ENCODE measurements at places on chromosomes 1 and 21.
A peak's percentile ranks its signal among the peaks of the same experiment; 100 is the strongest.

DNA sequence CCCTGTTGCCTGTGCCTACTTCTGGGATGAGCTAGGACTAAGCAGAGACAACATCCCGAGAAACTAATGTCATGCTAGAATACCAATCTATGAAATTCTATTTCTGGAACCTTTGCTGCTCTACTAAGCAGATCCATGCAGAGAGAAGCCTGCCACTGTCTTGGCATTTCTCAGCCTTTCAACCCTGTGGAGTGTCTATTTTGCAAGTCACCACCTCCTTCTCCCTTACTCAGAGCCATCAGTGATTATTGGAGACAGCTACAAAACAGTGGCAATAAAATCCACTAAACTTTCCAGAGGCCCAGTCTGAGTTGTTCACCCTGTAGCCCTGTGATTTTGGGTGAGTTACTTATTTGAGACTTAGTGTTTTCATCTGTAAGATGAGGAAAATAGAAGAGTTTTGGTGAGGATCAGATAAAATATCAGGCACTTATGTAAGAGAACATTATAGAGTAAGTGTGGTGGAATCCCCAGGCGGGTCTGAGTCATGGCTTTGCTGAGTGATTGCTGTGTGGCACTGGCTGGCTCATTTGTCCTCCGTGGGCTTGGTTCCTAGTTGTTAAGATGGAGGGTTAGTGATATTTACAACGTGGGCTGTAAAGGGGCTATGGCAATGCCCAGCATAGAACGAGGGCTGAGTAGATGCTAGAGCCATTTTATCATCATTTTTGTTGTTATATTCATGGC, 61.1 kb downstream of the FMN2 start:
- no peak for DNase-seq

DNA sequence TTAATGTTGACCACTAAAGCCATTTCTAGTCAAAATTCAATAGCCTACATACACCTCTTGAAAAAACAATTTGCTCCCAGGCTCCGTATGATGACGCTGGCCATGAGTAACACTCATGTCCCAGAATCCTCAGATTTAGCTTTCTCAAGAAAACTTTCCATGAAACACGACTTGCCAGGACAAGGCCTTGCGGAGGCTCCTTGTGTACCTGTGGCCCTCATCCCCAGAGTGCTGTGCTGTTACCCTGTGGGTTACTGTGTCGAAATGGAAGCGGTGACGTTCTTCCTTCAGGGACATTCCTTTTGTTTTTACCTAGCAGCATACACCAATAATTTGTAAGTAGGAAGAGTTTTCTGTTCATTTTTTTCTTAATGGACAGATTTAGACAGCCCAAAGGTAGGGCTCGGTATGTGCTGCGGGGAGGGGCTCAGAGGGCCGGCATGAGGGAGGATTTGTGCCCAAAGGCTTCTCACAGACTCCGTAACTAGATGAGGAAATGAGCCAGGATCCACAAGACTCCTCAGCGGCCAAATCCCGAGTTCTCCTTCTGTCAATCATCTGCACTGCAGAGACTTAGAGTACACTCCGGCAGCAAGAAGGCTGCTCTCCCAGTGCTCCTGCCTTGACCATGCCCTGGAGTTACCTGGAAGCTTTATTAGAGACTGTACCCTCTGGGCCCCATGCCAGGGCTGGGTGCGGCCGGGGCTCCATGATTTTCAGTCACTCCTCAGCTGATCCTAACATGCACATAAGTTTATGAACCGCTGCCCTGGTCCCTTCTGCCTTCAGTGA, 17.8 kb downstream of the GNG12 start:
- DNase-seq, result no peak

GRCh38 chr1:1616045-1616790, 918 bp downstream of the MIB2 start:
- DNase-seq, result no peak

GRCh38 chr1:114352797-114353196, 158.2 kb downstream of the TRIM33 start:
- no peak for DNase-seq

DNA sequence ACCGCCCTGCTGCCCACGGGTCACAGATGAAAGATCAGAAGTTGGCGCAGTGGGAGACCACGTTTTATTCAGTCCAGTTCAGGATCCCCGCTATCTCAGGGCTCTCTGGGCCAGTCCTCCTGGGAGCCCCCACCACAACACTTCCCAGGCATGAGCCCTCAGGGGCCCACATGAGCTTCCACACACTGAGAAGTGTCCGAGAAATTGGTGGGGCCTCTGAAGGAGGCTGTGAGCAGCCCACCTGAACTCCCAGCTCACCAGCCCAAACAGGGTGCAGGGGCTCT, 12.1 kb downstream of the TRIM46 start:
- DNase-seq, result no peak

GRCh38 chr1:161905269-161905884, 118.3 kb downstream of the OLFML2B start:
- no peak for DNase-seq

DNA sequence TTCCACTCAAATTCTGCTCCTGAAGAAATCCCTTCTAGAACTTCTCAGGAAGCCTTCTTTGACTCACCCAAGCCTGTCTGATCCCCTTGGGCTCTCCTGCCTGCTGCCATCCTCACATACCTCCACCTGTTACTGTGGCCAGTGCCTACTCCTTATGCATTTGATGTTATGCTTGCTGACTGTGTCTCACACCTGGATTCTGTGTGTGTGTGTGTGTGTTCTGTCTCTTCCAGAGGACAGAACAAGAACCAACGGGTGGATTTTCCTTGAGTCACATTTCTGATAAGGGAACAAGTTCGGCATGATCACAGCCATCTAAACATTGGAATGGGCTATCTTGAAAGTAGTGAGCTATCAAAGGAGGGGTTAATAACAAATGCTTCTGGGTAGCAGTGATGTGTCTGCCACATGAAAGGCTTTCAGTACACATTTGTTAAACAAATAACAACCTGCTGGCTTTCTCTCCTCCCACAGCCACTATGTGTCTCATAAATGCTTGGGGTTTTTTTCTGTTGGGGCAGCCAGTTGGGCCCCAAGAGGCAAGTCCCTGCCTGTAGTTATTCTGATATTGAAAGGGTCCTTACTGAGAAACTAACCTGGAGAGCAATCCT, 8.9 kb upstream of the GPR37L1 start:
- no peak for DNase-seq

DNA sequence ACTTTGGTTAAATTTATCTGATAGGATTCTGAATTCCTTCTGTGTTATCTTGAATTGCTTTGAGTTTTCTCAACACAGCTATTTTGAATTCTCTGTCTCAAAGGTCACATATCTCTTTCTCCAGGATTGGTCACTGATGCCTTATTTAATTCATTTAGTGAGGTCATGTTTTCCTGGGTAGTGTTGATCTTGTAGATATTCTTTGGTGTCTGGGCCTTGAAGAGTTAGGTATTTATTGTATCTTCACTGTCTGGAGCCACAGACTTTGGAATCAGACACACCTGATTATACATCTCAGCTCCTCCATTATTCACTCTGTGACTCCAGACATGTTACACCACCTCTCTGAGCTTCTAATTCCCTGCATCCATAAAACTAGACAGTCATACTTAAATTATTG, 34.2 kb upstream of the ETS2 start:
- DNase-seq, result no peak

DNA sequence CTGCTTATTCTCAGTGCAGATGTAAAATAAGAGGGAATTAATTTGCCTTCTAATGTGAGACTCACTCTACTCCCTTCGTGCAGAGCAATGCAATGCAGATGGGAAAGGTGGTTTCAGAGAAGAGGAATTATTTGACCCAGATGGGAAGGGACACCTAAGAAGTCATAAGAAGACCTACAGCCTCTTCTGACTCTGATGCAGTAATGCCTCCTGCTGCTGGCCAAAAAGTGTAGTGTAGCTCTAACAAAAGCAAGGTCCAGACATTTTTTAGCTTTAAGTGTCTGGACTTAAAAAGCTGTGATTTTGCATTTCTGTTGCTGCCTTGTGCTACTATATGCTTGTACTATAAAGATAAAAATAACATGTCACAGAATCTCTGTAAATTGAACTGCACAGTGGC, 501.4 kb downstream of the TTLL7 start:
- DNase-seq, result peak; percentile 25

DNA sequence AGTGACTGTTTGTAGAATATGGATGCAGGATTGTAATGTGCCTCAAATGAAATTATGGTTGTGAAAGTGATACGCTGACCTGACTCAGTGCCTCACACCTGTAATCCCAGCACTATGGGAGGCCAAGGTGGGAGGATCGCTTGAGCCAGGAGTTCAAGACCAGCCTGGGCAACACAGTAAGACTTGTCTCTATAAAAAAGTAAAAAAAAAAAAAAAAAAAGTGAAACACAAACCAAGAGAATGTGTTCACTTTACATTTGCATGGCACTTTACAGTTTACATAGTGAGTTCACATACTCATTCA, 2.0 kb downstream of the CAPN2 start:
- no peak for DNase-seq

- DNase-seq, result no peak
Measured at GRCh38 chr1:97599447-97599846, 321.4 kb downstream of the DPYD start.

- no peak for DNase-seq
Measured at GRCh38 chr1:226990133-226990716, 50.1 kb downstream of the COQ8A start.

GRCh38 chr1:106278716-106279115, 777.8 kb upstream of the PRMT6 start:
- DNase-seq, result no peak

- no peak for DNase-seq
Measured at GRCh38 chr1:219247441-219247840, 73.8 kb downstream of the LYPLAL1 start.

DNA sequence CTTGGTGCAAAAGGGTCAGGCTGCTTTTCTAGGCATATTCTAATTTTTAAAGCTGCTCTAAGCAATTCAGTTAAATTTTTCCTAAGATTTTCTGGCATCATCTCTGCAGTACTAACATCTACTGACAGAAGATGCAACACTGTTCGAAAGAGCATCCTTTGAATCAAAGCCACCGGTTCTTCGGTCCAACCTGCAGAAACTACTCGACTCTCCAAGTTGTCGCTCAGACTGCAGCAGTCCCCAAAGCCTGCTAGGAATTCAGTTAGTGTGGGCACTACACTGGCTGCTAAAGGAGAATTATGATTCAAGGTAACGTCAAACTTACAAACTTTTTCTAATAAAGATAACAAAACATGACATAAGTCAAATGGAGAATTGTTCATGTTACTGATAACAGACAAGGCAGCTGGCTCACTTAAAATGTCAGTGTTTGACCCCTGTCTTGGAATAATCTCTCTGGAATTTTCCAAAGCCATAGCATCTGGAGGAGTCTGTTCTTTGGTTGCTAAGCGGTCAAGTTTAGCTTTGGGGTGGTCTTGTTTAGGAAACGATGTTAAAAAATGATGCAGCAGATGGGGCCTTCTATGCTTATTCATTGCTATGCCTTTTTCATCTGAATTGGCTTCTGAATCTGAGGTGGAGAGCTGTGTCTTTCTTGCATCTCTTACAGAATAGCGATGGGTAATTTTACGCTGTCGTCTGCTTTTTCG, 56.9 kb downstream of the LYST start:
- DNase-seq, result no peak

GRCh38 chr21:45168522-45168921, 94.1 kb downstream of the ADARB1 start:
- no peak for DNase-seq

GRCh38 chr1:13733711-13734110, 33.7 kb downstream of the PRDM2 start:
- DNase-seq, result no peak

DNA sequence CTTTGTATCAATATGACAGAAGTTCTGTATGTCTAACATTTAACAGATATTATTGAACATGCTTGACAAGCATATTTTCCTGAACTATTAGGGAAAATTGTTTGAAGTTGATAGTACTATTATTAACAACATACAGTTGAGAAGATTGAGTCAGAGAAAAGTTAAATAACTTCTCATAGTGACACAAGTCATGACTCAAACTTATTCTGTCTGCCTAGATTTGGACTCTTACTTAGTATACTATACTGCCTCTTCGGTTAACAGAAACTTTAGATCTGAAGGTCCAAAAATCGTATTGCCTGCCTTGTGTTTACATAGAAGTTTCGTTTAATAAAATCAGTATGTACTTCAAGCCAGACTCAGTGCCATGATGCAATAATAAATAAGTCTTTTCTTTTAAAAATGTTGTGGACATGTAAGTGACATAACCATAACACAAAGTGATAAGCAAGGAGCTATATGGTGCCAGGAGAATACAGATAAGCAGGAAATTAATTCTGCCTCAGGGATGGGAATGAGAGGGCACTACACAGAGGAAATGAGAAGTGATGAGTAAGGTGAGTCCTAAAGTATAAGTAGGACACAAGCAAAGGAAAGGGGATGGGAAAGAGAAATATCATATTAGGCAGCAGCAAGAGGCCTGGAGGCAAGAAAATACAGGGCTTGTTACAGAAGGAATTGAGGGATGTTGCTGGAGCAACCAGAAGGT, 48.1 kb downstream of the LHX9 start:
- no peak for DNase-seq

- peak; percentile 45 for DNase-seq
Measured at GRCh38 chr1:235841938-235842545, 24.7 kb downstream of the LYST start.

DNA sequence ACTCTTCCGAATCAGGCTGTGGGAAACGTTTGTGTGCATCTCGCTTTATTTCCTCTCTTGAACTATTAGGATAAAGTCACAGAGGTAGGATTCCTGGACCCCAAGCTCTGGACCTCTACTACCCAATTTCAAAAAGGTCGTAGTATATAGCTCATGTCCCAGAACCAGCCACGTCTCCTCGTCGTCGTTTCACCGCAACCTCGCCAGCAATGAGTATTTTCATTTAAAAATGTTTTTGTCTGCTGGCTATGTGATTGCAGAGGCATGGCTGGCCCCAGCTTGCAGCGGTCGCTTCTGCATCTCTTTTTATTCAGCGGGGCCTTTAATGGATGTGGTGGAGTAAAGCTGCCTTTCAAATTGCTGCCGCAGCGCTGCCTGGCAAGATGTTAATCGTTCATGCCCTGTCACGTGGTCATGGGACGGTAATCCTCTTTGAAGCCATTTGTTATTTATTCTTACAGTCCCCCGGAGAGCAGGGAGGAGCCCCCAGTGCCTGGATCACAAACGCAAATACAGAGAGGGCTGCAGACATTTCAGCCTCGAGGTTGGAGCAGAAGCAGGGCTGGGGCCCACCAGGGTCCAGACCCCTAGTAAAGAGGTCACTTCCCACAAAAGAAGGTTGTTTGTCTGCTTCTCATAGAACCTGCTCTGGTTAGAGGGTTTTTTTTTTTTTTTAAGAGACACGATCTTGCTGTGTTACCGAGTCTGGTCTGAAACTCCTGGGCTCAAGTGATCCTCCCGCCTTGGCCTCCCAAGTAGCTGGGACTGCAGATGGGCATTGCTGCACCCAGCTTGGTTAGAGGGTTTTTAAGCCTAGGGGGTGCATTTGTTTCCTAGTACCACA, 11.6 kb upstream of the NPHP4 start:
- DNase-seq, result no peak
